ENCODE measurements at places on chromosomes 16 and 17.

- DNase-seq, result peak; percentile 63
Measured at GRCh38 chr16:84806256-84806889, 13.4 kb upstream of the CRISPLD2 start.

DNA sequence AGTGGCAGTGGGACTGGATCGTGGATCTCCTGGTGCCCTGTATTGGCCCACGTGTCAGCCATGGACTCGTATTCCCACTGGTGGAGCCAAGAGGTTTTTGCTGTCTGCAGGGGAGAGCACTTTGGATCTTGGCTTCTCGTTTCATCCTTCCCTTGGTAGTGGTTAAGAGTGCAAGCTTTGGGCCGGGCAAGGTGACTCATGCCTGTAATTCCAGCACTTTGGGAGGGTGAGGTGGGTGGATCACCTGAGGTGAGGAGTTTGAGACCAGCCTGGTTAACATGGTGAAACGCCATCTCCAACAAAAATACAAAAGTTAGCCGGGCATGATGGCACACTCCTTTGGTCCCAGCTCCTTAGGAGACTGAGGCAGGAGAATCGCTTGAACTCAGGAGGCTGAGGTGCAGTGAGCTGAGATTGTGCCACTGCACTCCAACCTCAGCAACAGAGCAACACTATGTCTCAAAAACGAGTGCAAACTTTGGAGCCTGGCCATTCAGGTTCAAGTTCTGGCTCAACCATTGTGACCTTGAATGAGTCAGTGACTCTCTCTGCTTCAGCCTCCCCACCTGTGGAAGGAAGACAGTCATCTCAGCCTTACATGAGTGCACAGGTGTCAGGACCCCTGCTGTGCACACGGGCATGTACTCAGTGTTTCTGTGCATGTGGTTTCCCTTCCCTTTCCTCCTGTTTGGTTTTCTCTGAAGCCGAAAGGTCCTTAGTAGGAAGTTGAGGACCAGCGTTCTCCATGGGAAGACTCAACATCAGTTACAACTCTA, 57.4 kb downstream of the PLCG2 start:
- no peak for DNase-seq

DNA sequence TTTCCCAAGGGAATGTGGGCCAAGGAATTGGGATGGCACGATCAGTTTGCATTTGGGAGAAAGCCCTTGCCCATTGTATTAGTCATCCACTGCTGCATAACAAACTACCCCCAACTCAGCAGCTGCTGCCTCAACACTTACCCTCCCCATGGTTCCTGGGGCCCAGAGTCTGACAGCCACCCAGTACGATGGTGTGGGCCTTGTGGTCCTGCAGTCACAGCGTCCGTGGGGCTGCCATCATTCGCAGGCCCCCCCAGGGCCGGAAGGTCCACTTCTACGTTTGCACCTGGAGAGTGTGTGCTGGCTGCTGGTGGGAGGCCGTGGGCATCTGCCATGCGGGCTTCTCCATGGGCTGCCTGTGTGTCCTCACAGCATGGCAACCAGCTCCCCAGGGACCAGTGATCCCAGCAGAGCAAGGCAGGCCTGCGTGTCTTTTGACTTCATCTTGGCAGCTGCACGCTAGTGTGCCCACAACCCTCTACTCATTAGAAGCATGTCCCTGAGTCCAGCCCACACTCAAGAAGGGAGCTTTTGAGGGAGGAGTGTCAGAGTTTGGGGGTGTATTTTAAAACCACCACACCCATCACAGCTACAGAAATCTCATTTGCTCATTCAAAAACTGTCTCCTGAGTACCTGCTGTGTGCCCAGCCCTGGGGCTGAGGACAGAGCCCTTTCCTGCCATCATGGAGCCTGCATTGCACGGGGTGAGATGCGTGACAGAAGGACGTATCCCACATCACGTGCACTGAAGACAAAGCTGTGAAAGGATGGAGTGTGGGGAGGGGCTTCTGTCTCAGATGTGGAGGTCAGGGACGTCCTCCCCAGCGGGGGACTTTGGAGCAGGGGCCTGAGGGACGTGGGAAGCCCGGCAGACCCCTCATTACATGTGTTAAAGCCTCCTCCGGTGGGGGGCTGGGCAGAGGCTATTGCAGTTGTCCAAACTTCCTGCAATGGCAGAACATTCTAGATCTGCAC, 185.0 kb upstream of the ZNF469 start:
- no peak for DNase-seq

DNA sequence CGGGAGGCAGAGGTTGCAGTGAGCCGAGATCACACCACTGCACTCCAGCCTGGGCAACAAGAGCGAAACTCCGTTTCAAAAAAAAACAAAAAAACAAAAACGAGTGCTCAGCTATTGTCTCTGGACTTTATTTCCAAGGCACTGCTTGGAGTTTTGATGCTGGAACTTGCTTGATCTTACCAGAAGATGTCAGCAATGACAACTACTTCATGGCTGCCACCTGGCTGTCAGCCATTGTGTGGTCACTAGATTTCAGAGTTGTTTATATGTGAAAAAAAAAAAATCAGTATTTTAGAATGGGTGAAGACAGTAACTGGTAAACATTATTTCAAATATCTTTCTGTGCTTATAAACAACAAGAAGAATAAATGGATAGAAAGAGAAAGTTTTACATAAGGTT, 26.3 kb upstream of the OR4D1 start:
- no peak for DNase-seq

GRCh38 chr17:74785981-74786360, 9.8 kb upstream of the NAT9 start:
- DNase-seq, result no peak

- DNase-seq, result peak; percentile 43
Measured at GRCh38 chr17:71460943-71461342, 659.9 kb upstream of the SOX9 start.

GRCh38 chr17:73600103-73600871, 44.0 kb downstream of the SDK2 start:
- no peak for DNase-seq

DNA sequence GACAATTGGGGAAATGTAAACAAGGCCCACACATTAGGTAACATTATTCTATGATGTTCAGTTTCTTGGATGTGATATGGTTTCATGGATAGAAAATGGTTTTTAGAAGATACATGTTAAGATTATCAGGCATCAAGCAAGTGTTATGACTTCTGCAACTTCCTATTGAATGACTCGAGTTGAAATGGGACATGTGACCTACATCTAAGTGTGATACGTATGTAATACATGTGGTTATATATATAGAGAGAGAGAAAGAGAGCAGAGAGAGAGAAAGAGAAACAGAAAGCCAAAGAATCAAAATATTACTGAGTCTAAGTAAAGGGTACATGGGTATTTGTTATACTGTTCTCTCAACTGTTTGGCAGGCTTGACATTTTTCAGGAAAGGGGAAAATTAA, 1.7 kb downstream of the TMEM170A start:
- DNase-seq, result no peak

DNA sequence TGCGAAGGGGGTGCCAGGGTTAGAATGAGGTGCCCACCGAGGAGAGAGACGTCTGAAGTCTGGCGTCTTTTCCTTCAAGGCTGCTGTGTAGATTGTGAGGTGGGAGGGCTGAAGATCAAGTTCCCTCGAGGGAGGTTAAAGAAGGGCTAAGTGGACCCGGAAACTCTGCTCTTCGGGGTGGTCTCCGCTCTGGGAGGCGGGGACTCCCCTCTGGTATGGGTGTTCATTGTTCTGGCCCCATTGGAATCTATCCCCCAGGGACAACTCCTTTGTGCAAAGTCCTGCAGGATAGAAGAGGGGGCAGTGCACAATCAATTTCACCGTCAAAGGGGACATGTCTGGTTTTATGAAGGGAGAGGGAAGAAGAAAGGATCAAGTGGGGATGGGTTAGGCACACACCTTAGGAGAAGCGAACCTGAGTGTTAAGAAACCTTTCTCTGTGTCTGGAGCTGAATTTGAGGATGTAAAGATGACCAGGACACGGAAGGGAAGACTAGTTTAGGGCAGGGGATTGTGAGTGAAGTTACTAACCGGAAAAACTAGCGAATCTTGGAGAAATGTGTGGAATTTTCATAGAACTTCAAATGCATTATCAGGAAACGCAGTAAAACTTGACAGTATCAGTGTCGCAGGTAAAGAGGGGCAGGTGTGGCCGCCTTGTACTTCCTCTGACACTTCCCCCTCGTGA, 809 bp upstream of the RAB34 start:
- no peak for DNase-seq

GRCh38 chr16:85202631-85203461, 90.6 kb upstream of the CIBAR2 start:
- no peak for DNase-seq

GRCh38 chr16:55543472-55543871, 23.0 kb upstream of the CAPNS2 start:
- no peak for DNase-seq

DNA sequence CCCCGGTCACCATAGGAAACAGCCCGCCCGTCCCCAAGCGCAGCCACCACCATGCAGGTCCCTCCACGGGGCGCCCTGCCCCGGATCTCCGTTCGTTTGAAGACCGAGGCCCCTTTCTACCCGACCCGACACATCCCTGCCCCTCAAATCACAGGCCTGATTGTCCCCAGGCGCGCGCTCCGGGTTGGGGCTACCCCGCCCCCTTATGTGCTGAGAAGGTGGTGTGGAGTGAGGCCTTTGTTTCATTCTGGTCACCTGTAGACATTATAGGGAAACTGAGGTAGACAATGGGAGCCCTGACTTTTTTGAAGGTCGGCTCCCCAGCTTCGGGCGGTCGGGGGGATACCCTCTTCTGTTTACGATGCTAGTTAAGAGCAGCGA, 763 bp upstream of the ACTG1 start:
- peak; percentile 37 for DNase-seq

DNA sequence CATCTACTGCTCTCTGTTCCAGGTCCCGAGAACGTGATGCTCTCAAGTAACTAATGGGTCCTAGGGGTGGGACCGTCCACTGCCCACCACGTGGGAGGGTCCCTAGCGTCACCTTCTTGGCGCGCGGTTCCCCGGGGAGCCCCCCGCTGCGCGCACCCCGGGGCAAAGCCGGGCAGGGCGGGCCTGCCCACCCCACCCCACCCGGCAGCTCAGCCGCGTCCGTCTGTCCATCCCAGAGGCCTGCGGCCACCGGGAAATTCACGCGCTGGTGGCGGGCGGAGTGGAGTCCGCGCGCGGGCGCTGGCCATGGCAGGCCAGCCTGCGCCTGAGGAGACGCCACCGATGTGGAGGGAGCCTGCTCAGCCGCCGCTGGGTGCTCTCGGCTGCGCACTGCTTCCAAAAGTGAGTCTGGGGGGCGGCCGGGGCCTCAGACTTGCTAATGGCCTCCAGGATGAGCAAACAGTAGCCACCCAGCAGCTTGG, 494 bp downstream of the PRSS41 start:
- no peak for DNase-seq

GRCh38 chr17:50689251-50689650, 18.5 kb downstream of the ANKRD40 start:
- no peak for DNase-seq

DNA sequence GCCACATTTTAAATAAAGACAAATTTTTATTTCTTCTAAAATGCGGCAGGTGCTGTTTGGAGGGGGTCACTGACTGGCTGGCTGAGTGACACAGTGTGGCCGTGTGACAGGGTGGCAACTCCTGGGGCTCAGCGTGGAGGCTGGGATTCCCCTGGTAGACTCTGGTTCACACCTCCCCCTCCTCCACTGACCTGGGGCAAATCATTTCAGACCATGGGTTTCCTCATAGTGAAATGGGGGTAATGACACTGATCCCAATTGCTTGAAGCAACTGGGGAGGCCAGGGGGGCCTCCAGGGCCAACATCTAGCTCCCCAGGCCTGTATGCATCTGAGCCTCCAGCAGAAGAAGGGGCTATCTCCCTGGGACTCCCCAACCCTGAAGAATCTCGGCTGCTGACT, 6.6 kb downstream of the HSD11B2 start:
- DNase-seq, result no peak

DNA sequence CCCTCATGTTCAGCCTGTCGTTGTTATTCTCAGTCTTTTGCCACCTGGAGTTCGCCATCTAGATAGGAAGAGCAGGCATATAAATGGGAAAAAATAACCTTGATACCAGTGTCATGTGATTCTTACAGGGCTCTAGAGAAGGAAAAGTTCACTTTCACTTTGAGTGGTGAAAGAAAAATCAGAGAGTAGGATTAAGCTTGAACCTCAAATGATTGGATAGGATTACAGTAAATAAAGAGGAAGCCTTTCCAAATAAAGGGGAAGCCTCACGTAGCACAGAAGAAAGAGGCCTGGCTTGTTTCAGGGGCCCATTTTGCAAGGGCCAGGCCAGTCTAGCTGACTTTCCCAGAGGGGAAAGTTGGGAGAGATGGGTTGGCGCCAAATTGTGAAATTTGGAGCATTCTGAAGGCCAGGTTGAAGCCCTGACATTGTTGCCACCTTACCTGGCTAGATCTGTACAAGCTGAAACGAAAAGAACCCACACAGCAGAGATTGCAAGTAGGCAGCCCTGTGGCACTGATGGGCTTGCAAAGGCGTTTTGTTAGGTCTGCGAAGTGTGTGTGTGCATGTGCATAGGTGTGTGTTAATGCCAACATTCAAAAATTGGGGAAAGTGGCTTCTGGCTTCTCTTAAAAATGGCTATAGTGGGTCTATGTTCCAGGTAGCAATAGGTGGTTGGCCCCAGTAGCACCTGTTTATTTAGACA, 38.8 kb downstream of the TMC6 start:
- no peak for DNase-seq

- peak; percentile 71 for DNase-seq
Measured at GRCh38 chr17:82418001-82418986, at the start of the genes HEXD and OGFOD3. Gene HEXD, plus strand, starts transcription at chr17:82418347. Its CDS starts 1,453 bp downstream, at chr17:82419800. Gene OGFOD3, minus strand, starts transcription at chr17:82418586. Its CDS starts 101 bp downstream, at chr17:82418485.

DNA sequence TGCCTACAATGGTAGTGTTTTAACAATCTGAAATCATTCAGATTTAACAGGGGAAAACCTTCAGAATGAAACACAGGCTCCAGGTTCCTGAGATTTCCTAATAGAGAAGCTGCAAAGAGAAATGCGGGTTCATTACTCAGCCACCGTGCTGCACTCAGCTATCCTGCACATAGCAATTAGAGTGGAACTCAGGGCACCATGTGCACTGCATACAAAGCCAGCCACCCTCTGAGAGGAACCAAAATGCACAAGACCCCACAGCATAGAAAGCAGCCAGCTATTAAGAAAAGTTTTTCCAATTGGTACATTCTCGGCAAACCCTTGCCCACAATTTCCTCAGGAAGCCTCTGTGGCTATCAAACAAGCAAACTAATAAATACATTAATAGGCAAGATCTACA, 37.4 kb downstream of the TOM1L2 start:
- no peak for DNase-seq

- no peak for DNase-seq
Measured at GRCh38 chr17:77880711-77881450, 77.6 kb upstream of the TNRC6C start.

- DNase-seq, result no peak
Measured at GRCh38 chr17:71301063-71301462, 819.8 kb upstream of the SOX9 start.

Data from SW 1271 (cell line).